ENCODE measurements at places on chromosomes 3 and 15.

DNA sequence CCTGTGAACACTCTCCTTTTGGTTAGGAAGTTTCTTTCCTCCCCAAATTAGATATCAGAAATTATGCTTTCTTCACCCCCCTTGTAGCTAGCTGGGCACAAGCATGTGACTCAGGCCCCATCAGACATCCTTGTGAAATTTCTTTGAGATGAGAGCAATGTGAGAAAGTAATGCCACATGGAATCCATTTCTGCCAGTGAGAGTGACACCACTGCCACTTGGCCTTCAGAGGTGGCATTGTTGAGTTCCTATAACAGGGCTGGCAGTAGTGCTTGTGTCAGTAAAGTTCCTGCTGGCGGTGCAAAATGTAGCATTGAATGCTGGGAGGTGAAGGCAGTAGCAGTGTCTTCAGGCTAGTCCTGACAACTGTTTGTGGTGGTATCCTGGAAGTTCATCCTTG, 80.7 kb upstream of the ZNF280D start:
- DNase-seq: no peak

- DNase-seq: no peak
Measured at GRCh38 chr15:94028809-94029208, 202.6 kb upstream of the MCTP2 start.

- DNase-seq: no peak
Measured at GRCh38 chr3:73687106-73688004, 62.6 kb upstream of the PDZRN3 start.

DNA sequence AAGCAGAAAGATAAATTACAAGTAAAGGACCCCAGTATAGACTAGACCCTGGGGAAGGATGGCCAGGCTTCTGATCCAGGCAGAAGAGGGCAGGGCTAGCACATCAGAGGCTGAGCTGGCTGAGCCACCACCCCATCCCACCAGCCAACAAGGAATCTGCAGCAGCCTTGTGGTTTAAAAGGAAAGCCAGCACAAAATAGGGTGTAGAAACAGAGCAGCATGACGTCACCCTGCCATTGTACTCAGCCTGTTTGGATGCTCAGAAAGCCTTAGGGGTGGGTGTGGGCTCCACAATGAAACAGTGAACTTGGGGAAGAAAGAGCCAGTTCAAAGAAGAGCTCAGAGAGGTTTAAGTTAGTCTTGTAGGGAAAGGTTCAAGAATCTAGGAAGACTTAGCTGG, 28.2 kb downstream of the DUOX1 start:
- DNase-seq: peak; percentile 92

- peak; percentile 54 for DNase-seq
Measured at GRCh38 chr15:41606997-41607396, 48.0 kb downstream of the TYRO3 start.

DNA sequence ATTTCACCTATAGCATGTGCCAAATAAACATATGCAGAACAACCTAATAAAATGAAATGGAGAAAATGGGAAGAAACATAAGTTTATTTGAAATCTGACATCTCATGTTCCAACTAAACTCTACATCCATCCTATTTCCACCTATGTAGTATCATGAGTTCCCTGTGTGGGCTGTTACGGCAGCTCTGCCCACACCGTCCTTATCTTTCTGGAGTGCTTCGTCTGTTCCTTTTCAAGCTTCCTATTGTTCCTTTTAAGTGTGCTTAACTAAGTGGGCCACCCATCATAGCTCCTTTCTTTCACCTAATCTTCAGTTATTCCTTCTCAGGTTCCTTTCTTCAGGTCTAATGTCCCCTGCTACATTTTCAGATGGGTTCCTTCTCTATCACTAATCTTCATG, 17.3 kb downstream of the RYR3 start:
- no peak for DNase-seq

- DNase-seq: no peak
Measured at GRCh38 chr15:50747523-50747922, 18.0 kb downstream of the SPPL2A start.

- peak; percentile 67 for DNase-seq
Measured at GRCh38 chr3:73868688-73869315, 244.1 kb upstream of the PDZRN3 start.

DNA sequence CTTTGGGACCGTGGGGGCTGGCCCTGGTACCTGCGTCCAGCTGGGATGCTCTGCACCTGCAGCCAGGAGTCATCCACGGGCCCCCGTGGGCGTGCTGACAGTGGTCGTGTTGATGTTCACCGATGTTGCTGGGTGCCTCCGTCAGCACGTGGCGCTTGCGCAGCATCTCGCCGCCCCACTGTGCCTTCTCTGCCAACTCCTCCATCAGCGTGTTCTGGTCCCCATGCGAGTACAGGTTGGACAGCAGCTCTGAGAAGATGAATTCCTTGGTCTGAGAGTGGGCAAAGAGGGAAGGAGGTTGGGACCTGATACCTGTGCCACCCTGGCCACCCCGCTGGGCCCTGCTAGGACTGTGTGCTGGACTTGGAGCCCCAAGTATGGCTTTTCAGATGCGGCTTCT, 61.4 kb downstream of the ADAMTS7 start:
- DNase-seq: no peak

GRCh38 chr3:171126478-171127209, 100.1 kb upstream of the SLC2A2 start:
- DNase-seq: no peak

DNA sequence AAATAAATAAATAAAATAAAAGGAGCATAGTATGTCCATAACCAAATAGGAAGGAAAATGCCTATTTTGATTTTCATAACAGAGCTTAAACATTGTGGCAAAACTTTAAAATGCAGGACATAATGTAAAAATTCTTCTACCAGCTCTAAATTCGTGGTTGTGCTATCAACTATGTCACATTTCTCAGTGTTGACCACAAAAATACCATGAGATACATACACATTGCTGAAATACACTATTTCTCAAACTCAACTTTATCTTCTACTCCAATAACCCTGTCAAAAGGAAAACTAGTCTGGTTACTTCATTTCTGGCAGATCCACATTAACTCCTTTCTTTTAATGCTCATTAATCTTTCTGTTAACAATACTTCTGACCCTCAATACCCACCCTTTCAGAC, 523.2 kb downstream of the FHIT start:
- DNase-seq: no peak

DNA sequence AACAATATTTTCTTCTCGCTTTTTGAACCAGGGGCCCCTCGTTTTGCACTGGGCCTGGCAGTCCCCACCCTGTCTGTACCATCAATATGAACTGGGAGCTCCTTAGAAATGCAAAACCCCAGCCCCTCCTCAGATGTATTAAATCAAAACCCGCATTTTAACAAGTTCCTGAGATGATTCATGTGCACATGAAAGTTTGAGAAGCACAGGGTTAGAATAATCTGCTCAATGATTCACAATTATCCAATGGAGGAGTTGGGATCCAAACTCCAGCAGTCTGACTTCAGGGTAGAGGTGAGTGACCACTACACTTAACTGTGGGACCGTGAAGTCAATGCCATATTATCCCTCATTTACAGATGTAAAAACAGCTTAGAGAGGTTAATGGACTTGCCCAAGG, 256.4 kb downstream of the IGSF11 start:
- DNase-seq: no peak

DNA sequence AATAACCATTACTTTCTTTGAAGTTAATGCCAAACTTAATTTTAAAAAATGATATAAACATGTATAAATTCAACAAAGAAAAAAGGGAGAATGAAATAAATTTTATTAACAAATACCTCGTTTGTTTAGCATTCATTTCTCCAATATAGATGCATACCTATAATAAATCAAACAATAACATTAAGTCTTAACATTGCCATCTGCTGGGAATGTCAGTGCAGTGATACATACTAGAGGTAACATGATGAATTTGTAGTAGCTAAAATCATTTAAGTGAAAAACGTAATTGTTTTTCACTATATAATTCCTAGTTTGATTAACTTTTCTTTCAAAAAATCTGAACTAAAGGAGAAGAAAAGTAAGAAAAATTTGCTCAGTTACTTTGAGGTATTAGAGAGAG, 340.2 kb upstream of the CBLB start:
- DNase-seq: peak; percentile 8

GRCh38 chr3:58422756-58423325, 10.8 kb downstream of the PDHB start:
- no peak for DNase-seq

- peak; percentile 67 for DNase-seq
Measured at GRCh38 chr3:11803977-11804892, 42.5 kb downstream of the TAMM41 start.

- DNase-seq: no peak
Measured at GRCh38 chr15:82653483-82654168, 6.5 kb upstream of the CPEB1 start.

GRCh38 chr3:39207361-39208186, 15.2 kb upstream of the XIRP1 start:
- no peak for DNase-seq

- no peak for DNase-seq
Measured at GRCh38 chr15:82043796-82044372, 1.9 kb downstream of the MEX3B start.

DNA sequence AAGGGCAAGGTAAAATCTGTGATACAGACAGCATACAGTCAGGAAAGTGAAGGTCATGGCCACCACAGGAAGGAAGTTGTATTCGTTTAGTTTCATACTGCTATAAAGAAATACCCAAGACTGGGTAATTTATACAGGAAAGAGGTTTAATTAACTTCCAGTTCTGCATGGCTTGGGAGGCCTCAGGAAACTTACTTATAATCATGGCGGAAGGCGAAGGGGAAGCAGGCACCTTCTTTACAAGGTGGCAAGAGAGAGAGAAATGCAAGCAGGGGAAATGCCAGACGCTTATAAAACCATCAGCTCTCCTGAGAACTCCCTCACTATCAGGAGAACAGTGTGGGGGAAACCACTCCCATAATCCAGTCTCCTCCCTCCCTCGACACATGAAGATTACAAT, 353.7 kb upstream of the SEMA6D start:
- DNase-seq: no peak

DNA sequence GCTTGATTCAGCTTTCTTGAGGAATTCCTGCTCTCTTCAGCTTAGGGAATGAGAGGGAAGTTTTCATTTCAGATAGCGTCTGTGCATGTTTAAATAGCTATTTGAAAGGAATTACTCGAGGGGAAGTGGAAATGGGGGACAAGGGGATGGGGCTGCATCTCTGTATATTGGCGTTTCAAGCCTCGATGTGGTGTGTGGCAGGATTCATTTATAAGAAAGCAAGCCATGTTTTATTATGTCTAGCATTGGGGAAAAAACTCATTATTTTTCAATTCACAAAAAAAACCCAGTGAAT, 1.0 kb downstream of the ATP2C1 start:
- DNase-seq: peak; percentile 10

- no peak for DNase-seq
Measured at GRCh38 chr15:53548236-53548635, 211.2 kb downstream of the WDR72 start.

DNA sequence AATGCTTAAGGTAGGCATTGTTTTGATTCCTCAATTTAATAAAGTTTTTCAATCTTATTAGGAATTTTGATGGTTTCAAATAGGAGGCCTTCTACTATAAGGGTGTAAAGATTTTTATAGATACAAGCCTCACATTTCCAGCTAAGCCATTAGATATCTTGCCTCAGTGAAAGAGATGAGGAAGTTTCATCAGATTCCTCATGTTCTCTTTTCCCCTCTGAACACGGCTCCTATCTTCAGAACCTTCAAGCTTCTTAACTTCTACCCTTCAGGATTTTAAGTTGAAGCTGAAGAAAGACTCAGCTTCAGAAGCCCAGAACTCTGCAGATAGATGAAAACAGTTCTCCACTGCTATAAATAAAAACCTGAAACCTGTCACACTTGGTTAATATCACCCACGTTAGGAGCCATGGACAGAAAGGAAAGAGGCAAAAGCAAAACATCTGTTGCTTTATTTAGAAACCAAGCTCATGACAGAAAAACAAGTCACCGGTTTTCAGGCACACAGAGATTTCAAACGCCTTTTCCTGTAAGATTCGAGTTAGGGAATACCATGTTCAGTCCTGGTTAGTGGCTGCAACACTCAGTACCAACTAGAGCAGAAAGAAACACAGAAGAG, 82.2 kb upstream of the GOLGA8B start:
- no peak for DNase-seq

GRCh38 chr3:87437765-87438164, 161.4 kb upstream of the POU1F1 start:
- peak; percentile 6 for DNase-seq

- peak; percentile 86 for DNase-seq
Measured at GRCh38 chr15:88274553-88275460, 18.3 kb upstream of the NTRK3 start.

DNA sequence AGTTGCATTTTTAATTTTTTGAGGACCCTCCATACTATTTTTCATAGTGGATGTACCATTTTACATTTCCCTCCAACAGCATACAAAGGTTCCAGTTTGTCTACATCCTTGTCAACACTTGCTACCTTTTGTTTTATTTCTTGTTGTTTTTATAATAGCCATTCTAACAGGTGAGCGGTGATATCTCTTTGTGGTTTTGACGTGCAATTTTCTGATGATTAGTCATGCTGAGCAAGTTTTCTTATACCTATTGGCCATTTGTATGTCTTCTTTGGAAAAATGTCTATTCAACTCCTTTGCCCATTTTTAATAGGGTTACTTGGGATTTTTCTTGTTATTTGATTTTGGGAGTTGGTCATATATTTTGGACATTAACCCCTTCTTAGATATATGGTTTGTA, 187.0 kb downstream of the CDIN1 start:
- no peak for DNase-seq

DNA sequence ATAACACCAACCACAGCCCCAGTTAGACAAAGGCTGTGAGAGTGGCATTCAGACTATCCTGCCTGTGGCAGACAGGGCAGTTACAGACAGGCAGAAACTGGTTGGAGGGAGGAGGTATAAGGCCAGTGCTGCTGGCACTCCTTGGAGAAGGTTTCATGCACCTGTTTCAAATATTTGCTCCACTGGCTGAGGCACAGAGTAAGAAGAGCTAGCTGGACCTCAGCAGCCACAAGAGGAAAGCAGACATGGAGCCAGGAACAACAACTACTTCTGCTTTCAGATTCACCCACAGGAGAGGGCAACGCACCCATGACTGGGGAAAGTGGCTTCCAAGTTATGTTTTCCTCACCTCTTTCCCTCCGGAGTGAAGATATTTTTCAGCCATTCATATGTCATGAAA, 11.5 kb upstream of the PRKAR2A start:
- DNase-seq: peak; percentile 46

DNA sequence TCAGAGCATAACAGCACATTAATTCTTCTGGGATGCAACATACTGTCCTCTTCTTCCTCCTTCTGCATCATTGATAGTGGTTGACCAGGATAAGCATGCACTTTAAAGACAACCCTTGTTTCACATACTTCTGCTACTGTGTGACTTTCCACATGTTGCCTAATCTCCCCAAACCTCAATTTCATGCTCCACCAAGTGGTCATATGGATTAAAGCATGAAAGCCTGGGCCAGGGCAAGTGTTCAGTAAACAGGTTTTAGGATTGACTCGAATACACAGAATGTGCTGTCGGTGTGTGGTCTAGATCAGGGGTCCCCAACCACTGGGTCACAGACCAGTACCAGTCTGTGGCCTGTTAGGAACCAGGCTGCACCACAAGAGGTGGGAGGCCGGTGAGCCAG, 22.5 kb upstream of the BFSP2 start:
- peak; percentile 71 for DNase-seq

GRCh38 chr15:41465822-41466421, 27.8 kb upstream of the ITPKA start:
- DNase-seq: peak; percentile 48

Data from Ammon's horn (tissue), 1 donor.